ENCODE measurements at places on chromosomes 12 and 14.

DNA sequence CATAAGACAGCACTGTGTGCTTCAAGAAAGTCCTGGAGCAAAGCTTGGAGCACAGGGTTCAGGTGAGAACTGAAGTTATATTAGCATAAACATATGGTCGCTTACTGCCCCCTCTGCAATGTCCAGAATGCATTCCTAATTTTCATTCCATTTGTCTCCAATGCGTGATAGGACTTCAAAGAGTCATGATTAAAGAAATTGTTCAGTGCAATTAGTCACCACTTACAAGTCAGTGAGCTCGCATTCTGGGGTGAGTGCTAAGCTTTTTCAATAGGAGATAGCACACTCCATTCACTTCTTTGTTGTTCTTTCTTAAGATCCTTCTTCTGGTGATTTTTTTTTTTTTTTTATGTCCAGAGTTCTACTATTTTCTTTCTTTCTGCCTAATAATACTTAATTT is 398.4 kb downstream of the SYT1 start:
- DNase-seq, result peak; percentile 4

- DNase-seq, result no peak
Measured at GRCh38 chr14:42229976-42230375, 623.3 kb downstream of the LRFN5 start.

DNA sequence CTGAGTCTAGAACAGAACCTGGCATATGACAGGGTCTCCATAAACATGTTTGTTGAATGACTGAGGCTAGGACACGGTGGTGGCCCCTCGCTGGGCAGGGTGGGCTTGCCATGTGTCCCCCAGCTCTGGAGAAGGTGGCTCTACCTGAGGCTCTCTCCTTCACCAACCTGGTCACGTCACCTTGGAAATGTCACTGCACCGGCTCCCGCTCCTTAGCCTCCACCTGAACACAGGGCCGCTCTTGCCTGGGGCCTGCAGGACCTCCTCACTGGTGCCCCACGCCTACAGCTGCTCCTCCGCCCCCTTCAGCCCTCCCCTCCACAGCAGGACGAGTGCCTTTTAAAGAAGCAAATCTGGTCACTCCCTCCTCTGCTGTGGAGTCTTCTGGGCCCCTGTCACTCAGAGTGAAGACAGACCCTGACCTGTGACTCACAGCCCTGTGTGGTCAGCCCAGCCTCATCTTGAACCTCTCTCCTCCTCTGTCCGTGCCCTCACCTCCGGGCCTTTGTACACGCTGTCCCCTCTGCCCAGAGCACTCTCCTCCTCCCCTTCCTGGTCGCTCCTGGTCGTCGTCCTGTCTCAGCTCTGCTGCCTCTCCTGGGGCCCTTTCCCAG is 81.0 kb downstream of the ADGRD1 start:
- DNase-seq, result no peak

DNA sequence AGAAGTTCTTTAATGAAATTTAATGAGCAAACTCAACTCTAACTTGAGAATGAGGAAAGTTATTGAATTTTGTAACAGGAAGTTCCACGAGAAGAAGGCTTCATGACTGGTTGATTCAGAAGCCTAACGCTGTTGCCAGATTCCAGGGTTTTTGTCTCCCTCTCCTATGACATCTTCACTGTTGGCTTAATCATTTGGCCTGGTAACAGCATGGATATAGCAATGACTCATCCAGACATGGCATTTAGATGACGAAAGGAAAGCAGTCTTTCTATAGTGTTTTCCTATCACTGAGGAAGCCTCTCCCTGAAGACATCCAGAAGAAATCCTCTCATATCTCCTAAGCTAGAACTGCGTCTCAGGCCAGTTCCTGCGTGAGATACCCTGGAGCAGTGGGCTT is 9.4 kb upstream of the KCNA1 start:
- DNase-seq, result peak; percentile 93

DNA sequence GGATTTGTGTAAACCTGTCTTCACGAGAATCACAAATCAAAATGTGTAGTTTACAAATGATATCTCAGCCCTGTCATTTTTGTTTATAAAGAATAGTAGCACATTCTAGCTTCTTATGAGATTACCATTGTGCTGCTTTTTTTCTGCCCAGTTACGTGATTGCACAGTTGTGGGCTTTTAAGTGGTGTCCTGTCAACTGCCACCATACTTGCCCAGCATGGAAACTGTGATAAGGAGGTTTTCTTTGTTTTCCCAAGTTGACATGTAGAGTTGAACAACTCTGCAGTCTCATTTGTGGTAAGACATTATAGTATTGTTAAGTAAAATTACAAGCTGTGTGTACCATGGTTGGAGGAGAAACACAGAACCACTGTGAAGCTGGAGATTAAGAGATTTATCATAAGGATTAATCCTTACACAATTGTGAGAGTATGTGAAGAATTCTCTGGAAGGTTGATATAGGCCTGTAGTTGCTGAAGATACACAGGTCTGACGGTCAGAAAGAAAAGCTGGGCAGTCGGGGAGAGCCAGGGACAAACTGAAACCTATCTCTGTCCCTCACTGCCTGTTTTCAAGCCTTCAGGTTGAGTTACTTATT is 12.2 kb downstream of the CHURC1 start:
- DNase-seq, result no peak

DNA sequence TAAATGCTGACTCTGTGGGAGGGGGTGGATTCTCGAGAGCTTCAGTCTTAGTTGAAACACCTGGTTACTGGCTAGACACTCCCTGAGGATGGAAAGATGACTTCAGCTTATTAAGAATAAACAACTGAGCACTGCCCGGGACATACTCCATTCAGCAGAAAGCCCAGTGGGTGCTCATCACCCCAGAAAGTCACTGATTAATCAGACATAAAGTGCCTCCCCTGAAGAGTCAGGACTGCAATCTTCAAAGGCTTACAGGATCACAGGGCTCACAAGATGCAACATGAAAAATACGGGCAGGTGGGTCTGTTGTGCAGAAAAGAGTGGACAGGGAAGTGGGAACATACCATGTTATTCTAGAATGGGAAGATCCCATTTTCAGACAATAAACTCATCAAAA is 207.0 kb downstream of the CALM1 start:
- no peak for DNase-seq

DNA sequence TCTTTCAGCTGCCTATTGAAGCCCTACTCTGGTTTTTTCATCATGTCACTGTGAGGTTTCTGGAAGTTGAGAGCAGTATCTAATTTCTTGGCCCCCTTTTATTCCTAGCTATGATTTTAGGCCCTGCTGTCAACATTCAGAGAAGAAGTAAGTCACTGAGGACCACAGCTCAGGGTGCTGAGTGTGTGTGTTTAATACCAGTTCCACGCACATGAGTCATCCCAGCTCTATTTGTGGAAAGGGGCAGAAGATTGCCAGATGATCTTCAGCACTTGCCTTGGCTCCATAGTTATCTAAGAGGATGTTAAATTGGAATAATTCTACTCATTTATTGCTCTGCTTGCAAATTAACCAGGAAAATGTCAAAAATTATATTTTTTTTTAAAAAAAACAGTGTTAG is 65.5 kb upstream of the SLC38A4 start:
- peak; percentile 82 for DNase-seq

DNA sequence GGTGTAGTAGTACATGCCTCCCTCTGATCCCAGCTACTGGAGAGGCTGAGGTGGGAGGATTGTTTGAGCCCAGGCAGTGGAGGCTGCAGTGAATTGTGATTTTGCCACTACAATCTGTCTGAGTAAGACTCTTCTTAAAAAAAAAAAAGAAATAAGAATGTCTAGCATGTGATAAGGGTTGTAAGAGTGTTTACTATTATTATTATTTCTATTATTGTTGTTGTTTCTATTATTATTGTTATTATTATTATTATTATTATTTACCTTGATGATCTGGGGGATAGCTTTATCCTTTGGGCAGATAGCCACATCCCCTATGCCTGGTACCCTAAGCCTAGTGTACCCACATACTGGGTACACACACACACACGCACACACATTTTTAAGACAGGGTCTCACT is 4.3 kb downstream of the OAS3 start:
- DNase-seq, result no peak

DNA sequence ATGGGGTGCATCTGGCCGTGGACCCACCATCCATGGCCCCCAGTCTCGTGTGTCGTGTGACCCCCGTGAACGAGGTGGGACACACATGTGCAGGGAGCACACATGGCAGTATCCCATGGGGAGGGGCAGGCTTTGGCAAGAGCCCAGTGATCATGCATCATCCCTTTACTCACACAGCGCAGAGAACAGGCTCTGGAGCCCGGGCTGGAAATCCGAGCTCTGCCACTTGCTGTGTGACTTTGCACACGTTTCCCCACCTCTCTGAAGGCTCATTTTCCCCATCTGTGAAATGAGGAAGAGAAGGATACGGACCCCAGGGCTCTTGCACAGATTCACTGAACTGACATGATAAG is 119.9 kb downstream of the PHETA1 start:
- DNase-seq, result peak; percentile 19

DNA sequence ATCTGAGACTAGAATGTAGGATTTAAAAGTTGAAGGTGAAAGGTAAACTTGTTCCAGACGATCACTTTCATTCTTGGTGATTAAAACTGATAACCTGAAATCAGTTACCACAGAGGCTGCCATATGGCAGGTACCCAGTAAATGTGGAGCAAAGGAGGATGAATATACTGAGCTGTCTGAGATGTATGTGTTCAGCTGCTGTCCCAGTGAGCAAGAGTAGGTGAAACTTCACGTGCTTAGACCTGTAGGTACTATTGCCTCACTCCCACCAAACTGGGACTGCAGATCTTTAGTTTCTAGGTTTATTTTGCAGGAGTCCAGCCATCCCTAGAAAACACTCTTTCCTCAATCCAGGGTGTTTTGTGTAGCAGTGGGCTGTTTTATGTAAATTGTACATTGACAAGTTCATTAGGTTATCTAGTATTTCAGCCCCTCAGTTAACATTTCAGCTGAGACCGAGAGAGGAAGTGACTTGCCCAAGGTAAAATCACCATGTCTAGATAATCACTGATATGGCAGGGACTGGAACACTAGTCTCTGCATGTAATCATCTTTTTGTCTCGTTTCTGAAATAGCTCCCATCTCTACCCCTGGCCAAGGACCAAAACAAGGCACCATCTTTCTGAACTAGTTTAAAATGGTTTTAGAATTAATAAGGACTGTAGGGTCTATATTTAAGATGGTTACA is 62.7 kb downstream of the ATG14 start:
- DNase-seq, result no peak

GRCh38 chr12:123231931-123232330 is 1.0 kb downstream of the MPHOSPH9 start:
- no peak for DNase-seq

DNA sequence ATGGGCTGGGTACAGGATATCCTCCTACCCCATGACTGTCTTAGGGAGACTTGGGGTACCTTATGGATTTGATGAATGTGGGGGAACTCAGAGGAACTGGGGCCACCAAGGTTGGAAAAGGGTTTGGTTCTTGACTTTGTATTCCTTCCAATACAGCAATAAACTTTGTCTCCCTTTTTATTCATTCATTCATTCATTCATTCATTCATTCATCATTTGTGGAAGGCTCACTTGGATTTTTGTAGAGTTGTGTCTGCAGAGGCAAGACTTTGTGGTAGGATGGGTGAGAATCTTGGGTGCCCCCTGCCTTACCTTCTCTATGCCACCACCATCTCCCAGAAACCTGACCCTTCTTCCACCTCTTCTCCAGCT is 21.1 kb downstream of the SOAT2 start:
- no peak for DNase-seq

DNA sequence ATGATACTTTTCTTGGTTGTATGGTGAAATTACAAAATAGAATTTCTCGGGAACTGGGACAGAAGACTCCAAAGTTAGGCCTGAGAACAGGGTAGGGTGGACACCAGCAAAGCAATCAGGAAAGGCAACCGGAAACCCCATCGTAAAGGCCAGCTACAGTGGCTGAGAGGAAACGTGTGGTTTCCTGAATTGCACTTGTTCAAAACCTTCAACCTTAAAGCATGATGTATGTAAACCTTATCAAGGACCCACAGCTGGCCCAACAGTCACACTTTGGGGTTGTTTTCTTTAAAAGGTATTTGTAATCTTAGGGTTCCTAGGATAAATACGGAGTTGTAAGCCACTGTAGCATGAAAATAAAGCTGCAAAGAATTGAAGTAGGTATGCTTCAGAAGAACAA is 2.2 kb upstream of the PTGDR start:
- DNase-seq, result no peak
